ENCODE measurements at places on chromosomes 2 and 18. TPM values are rescaled to one million over a fixed set of nuclear protein-coding genes. Genes with fewer than 3 reads are reported as not detected.

Gene SH2D6
- not detected for total RNA-seq

Gene PPIL3
- total RNA-seq, result 24.5 TPM

Gene TNFRSF11A
- 11.9 TPM for total RNA-seq

Gene PDE11A
- total RNA-seq, result 0.10 TPM

Gene SRD5A2
- not detected for total RNA-seq

Gene RAD51AP2
- total RNA-seq, result not detected

Gene PREPL
- 23.8 TPM for total RNA-seq

Gene PLEKHH2
- total RNA-seq, result 0.33 TPM

Gene POLR1A
- total RNA-seq, result 59.2 TPM

Gene ADGRF3
- total RNA-seq, result under 0.01 TPM

Gene IL1F10
- total RNA-seq, result not detected

Gene ZCCHC2
- total RNA-seq, result 33.8 TPM

Gene IGFBP2
- 17.3 TPM for total RNA-seq

Gene POTEJ
- 0.65 TPM for total RNA-seq

Gene HAT1
- 24.2 TPM for total RNA-seq

Gene SIX3
- total RNA-seq, result not detected

Gene ADCYAP1
- not detected for total RNA-seq

Gene MRPL44
- 36.6 TPM for total RNA-seq

Gene POTEI
- 0.48 TPM for total RNA-seq
